CD4-positive, alpha-beta T cell (primary cell): ENCODE measurements at places on chromosomes 13 and 19.
A peak's percentile ranks its signal among the peaks of the same experiment; 100 is the strongest.

DNA sequence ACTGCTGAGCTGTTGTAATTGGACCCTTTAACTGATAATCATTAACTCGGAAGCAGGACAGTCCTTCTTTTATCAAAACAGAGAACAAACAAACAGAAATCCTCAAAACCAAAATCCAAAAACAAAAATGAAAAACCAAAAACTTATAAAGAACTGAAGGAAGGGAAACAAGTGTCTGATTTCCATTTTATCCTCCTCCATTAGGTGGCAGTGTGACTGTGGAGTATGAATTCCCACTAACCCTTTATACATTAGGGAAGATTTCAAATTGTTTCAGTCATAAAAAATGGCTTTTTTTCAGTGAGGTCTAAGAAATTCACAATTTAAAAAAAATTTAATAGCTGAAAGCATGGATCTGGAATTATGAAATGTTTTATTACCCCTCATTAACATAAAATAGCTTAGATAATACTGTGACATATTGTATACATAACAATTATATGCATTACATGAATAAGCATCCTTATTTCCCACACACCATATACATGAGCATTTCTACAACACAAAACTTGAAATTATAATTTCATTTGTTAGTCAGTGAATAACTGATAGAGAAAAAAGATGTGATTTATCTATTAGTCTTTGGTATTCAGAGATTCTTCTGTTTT, 1074.3 kb upstream of the PCDH9 start:
- DNase-seq = no peak

DNA sequence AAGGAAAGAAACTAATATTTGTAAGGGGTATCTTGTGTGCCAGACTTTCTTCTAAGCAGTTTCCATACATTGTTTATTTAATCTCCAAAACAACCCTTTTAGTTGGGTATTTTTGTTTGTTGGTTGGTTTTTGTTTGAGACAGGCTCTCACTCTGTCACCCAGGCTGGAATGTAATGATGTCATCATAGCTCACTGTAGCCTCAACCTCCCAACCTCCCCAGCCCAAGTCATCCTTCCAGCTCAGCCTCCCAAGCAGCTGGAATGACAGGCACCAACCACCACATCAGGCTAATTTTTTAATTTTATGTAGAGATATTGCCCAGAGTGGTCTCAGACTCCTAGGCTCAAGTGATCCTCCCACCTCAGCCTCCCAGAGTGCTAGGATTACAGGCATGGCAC, 41.2 kb upstream of the LSM14A start:
- no peak for DNase-seq

DNA sequence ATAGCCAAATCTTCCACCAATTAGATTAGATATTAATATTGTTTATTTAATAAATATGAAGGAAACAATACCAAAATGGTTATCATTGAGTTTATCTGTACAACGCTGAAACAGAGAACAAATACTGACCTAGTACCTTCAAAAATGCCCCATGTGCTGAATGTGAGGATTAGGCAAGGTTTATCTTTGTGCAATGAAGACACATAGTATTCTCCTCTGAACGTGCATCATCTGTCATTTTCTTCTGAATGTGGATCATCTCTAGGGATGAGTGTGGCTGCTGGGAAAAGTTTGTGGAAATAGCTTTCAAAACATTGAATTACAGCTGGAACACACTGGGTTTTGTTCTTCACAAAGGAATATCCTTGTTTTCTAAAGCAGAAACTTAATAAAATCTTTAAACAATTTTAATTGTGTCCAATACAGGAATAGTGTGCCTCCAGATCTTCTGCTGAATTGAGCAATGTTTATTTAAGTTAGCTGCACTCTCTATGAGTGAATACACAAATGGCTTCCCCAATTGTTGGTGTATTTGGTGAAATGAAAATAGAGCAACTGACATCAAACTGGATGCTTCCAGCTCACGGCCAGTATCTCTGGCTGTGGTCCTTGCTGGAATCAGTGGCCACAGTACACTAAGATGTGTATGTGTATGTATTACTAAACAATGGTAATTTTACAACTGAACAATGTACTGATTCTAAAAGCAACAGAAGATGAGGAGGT, 6.7 kb downstream of the COL4A1 start:
- no peak for DNase-seq

- peak; percentile 72 for DNase-seq
Observed at GRCh38 chr19:10269333-10270179, 1.4 kb upstream of the ICAM1 start.

DNA sequence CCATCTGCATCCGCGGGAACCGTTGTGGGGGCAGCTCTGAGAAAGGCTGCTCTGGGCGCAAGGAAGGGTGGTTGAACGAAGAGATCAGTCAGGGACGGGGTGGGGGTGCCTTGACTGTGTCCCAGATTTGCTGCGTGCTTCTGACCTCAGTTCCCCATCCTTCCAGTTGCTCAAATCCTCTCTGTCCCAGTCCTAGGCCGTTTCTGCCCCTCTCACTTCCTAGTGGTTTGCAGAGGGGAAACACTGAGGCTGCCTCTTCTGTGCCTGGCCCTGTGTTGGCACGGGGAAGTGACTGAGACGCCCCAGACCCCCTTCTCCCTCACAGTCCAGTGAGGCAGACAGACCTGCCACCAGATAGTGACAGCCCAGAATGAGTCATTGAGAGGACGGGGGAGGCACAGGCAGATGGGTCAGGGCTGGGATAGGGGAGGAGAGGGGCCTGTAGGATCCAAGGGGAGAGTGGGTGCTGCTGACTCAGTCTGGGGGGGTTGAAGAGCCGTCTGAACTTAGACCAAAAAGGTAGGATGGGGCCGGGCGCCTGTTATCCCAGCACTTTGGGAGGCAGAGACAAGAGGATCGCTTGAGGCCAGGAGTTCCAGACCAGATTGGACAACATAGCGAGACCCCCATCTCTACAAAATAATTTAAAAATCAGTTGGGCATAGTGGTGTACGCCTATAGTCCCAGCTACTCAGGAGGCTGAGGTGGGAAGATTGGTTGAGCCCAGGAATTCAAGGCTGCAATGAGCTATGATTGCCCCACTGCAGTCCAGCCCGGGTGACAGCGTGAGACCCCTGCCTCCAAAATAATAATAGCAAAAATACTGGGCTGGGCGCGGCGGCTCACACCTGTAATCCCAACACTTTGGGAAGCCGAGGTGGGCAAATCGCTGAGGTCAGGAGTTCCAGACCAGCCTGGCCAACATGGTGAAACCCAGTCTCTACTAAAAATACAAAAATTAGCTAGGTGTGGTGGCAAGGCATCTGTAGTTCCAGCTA, 26.5 kb downstream of the NUMBL start:
- no peak for DNase-seq

- no peak for DNase-seq
Observed at GRCh38 chr19:42325896-42326771, 699 bp downstream of the MEGF8 start.

- DNase-seq = no peak
Observed at GRCh38 chr13:52371736-52372247, 34.2 kb downstream of the THSD1 start.

GRCh38 chr19:37007587-37008220, 70.5 kb upstream of the ZNF420 start:
- DNase-seq = peak; percentile 2

DNA sequence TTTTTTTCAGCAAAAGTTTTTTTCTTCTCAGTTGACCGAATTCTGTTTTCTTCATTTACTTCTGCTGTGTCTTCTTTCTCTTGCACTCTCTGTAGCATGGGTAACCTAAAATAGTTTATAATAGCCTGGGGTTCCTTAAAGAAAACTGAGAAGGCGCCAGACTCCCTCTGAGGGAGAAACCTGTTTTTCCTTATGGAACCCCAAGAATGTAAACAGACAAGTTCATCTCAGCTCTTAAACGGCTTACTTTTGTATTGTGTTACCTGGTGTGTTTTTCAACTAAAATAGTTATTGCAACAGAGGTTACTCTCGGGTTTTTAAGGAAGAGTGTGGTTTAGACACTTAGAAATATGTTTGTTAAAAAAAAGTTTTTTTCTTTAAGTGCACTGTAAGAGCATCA, 23.8 kb upstream of the TM9SF2 start:
- no peak for DNase-seq

- no peak for DNase-seq
Observed at GRCh38 chr13:96575423-96576320, 418.6 kb downstream of the OXGR1 start.

- DNase-seq = peak; percentile 52
Observed at GRCh38 chr19:16319481-16319880, 5.1 kb upstream of the KLF2 start.

DNA sequence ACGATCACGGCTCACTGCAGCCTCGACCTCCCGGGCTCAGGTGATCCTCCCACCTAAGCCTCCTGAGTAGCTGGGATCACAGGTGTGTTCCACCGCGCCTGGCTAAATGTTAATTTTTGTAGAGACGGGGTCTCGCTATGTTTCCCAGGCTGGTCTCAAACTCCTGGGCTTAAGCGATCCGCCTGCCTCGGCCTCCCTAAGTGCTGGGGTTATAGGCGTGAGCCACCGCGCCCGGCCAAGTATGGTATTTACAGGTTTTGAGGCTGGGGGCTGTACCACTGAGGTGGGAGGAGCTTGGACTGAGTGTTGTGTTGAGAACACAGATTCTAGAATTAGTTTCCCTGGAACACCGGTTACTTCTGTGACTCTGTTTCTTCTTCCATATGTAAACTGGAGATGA, 452 bp upstream of the PPM1N start:
- no peak for DNase-seq

DNA sequence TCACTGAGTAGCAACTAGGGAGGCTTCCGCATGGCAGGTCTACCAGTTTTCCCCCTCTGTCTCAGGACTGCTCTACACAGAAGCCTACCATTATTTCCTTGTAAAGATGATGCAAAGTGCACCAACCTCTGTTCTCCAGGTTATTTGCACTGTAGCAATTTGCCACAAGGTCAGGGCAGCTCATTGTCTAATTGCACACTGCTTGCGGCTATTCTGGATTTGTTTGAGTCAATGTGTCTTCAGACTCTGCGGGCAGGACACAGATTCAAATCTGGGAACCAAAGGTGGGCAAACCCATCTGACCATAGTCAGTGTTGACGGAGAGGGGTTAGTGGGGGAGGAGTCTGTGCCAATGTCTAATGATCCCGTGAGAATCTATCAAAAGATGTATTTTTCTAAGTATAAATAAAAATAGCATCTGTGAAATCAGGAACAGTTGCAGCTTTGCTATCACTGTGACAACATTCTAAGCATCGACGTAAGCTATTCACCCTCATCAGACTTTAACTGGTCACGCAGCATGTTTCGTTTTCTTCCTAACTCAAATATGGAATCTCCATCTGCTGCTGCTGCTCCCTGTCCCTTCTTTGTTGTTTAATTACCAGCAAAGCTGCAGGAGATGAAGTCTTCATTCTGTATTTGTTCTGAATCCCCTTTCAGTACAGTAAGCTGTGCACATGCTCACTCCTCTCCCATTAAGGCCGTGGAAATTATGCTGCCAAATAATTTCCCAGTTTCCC, 26.4 kb downstream of the CYSLTR2 start:
- DNase-seq = no peak

DNA sequence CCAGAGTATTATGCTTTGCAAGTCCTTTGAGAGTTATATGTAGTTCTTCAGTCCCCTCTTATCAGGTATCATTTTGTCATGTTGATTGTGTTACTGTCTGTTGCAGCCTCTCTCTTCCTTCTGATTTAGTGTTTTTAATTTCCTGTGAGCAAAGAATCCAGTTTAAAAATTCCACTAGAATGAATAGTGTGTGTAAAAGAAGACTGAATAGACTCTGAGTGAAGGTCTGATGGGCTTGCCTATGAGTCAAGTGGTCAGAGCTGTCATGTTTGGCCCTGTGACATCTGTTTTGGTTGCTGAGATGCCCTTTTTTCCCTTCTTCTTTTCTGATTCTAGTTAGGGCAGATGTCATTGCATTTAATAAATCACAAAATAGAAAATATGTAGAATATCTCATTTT, 23.3 kb upstream of the KCTD4 start:
- no peak for DNase-seq

DNA sequence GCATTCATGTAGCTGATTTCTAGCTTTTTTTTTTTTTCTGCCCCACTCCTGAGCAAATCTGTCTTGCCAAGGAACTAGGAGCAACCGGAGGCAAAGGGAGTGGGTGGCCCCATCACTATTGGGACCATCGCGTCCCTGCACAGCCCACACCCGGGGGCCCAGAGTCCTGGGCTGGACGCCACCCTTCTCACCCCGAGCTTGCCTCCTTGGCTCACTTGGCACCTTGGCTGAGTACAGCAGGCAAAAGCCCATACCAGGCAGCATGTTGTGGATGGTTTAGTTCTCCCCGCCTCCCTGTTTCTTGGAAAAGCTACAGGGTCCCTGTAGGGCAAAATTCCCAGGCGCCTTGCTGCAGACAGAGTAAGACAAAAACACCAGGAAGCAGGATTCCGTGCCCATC, 13.7 kb downstream of the SMIM24 start:
- no peak for DNase-seq
